ENCODE measurements at places on chromosomes 2 and 18. TPM values are rescaled to one million over a fixed set of nuclear protein-coding genes. Genes with fewer than 3 reads are reported as not detected.

- DNase-seq: peak; percentile 92
Measured at GRCh38 chr2:113219889-113220641, 46.3 kb downstream of the PSD4 start.

CABLES1 gene
- 4.5 TPM for polyA plus RNA-seq

GRCh38 chr18:46577546-46577945 lies 79.5 kb downstream of the LOXHD1 start:
- no peak for DNase-seq

ITGA6 gene
- polyA plus RNA-seq: 25.7 TPM

BABAM2 gene
- 54.0 TPM for polyA plus RNA-seq

RTP5 gene
- not detected for polyA plus RNA-seq

DNA sequence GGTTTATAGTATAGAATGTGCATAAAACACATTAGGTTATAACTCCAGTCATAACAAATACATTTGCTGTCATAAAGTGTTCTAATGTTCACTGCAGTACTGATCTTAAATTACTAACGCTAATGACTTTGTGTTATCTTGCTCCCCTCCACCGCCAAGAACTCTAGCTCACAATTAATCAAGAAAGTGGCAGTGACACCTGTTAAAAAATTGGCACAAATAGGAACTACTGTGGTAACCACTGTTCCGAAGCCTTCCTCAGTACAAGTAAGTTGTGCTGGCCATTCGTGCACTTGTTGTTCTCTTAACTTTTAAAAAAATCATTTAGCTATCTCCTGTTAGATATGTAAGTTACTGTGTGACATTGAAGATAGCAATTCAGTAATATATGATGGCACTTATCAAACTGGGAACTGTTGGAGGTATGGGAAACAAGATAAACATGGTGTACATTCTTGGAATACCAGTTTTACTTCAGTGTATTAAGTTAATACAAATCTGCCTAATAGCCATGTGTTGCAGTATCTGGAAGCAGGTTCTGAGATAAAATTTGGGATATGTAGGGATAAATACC lies 41.2 kb downstream of the TAF4B start:
- no peak for DNase-seq

GRCh38 chr2:20596973-20597859 lies 53.7 kb downstream of the HS1BP3 start:
- DNase-seq: no peak

DNA sequence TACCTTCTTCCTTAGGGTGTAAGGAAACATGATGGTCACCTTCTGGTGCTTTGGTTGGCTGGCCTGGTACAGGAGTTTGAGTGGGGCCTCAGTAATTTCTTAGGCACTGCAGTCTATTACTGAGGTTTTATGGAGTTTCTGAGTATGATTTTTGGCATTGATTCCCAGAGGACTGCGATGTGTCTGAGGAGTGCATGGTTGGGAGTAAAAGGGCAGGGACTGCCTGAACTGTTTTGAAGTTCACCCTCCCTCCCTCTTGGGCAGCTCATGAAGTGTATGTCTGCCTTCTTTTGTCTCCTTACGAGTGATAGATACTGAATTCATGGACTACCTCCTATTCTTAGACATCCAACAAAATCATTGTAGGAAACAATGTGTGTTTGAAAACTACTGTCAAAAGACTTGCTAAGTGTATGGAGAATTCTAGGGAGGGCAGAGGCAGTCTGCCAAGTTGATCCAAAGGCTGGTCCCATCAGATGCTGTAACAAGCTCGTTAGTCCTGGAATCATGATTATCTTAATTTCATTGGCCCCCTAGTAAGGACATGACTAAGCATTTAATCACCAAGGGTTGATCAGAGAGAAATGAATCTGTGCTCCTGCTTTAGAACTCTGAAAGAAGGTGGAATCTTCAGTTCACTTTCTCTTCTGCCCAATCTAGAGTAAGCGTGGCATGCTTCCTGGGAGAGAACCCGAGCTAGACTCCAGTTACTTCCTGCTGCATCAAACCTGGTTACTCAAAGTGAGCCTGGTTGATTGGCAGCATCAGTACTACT lies 26.5 kb downstream of the LYPD6B start:
- no peak for DNase-seq

SOX11 gene
- not detected for polyA plus RNA-seq

- DNase-seq: no peak
Measured at GRCh38 chr2:124476291-124476690, 451.2 kb downstream of the CNTNAP5 start.

- no peak for DNase-seq
Measured at GRCh38 chr18:36532394-36532793, 234.9 kb downstream of the FHOD3 start.

GRCh38 chr2:140359056-140359771 lies 1579.0 kb upstream of the NXPH2 start:
- no peak for DNase-seq

DNA sequence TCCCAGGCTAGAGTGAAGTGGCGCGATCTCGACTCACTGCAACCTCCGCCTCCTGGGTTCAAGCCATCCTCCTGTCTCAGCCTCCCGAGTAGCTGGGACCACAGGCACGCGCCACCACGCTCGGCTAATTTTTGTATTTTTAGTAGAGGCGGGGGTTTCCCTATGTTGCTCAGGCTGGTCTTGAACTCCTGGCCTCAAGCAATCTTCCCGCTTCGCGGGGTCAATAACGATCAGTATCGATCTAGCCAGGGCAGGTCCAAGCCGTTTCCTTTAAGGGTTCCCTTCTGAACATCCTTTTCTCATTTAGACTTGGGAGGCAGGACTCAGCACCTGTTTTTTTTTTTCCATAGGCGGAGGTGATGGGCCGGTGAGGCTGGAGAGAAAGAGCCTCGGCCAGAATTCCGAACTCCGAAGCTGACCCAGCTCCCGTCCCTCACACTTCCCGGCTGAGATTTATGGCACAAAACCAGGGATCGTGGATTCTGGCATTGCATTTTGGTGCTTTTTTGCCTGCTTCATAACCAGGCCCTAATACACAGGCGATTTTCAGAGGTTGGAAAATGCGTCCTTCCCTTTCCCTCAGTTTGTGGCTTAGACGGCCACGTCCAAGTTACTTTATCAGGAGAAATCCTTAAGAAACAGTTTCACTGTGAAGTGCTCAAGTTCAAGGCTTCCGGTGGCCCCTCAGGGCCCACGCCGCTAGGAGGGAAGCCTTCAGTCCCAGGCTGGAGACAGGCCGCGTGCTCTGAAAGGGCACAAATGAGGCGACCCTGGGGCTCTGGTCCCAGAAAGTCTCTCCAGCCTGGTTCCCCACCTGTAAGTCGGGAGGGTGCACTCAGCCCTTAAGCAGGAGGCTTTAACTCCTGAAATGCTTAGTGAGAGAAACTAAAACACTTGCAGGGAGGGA lies 998 bp upstream of the SLC66A3 start:
- DNase-seq: no peak

DNA sequence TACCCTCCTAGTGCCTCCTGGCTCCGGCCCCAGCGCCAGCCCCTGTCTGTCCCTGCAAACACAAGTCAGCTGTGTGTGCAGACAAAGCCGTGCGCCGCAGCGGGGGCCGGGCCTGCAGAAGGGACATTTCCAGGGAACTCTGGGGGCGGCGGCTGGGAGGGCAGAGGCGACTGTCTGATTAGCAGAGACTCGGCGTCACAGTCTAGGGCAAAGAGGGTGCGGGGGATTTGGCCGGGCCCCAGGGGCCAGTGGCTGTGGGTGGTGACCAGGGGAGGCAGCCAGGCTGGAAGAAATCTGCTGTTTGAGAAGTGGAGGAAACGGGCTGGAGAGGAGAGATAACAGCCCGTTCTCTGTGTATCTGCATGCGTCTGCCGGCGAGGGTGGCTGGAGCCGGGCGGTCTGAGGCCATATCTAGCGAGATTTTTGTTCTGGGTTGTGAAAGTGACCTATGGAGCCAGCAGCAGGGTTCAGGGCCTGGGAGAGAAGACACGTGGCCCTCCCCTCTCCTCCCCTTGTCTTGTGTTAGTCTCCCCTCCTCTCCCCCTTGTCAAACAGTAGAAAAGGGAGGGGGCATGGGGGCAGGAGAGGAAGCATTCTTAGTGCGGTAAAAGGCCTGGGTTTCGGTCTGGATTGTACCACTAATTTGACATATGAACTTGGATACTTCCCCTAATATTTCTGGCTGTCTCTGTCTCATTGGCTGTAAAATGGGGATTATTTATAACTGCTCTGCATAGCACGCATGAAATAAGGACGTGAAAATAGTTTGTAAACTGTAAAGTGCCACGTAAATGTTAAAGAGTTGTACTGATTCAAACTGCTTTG lies 169.4 kb downstream of the SMAD7 start:
- no peak for DNase-seq

MEP1B gene
- polyA plus RNA-seq: not detected

DNA sequence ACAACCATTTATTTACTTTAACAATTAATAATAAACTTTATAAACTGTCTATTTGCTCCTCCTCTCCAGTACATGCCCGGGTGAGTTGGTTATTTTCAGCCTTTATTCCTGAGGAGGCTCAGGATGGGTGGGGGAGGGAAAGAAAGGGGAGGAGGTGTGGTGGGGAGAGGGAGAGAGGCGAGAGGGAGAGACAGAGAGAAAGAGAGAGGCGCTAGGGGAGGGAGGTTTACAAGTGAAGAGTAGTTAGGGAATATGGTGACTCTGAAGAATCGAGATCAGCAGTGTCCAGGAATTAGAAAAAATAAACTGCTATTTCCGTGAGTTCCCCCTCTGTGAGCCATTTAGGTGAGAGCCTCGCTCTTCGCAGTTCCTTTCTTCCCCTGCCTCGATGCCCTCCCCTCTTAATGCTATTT lies 138.9 kb downstream of the MEIS1 start:
- DNase-seq: no peak

- DNase-seq: no peak
Measured at GRCh38 chr2:69957965-69958364, 3.5 kb downstream of the ASPRV1 start.

DNA sequence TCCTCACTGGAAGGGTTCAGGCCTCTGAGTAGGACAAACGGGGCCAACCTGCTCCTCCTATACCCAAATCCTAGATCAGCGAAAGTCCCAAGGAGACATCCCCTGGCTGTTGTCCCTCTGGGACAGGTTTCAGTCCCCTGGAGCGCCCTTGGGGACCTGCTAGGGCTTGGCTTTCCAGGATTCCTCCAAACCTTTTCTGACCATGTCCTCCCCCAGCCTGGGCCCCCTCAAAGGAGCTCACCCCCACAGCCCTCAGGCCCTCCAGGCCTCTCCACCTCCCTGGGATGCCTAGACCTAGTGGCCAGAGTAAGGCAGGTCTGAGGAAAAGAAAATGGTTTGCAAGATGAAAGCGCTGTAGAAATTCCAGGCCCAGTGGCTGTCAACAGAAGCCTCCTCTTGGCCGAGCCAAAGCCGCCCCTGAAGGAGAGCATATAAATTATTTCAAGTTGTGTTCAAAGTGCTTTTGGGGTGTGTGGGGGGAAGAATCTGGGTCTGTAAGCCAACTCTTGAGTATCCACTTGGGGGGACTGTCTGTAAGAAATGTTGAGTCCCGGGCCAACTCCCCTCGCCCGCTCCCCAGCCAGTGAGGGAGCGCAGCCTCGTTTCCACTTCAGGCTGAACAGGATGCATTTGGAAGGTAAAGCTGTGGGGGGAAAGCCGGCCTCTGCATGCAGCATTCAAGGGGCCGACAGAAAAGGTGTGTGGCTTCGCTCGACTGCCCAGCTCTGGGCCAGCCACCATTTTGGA lies 158.6 kb downstream of the DYSF start:
- no peak for DNase-seq

- no peak for DNase-seq
Measured at GRCh38 chr2:200620606-200621390, 35.0 kb downstream of the AOX1 start.

DNA sequence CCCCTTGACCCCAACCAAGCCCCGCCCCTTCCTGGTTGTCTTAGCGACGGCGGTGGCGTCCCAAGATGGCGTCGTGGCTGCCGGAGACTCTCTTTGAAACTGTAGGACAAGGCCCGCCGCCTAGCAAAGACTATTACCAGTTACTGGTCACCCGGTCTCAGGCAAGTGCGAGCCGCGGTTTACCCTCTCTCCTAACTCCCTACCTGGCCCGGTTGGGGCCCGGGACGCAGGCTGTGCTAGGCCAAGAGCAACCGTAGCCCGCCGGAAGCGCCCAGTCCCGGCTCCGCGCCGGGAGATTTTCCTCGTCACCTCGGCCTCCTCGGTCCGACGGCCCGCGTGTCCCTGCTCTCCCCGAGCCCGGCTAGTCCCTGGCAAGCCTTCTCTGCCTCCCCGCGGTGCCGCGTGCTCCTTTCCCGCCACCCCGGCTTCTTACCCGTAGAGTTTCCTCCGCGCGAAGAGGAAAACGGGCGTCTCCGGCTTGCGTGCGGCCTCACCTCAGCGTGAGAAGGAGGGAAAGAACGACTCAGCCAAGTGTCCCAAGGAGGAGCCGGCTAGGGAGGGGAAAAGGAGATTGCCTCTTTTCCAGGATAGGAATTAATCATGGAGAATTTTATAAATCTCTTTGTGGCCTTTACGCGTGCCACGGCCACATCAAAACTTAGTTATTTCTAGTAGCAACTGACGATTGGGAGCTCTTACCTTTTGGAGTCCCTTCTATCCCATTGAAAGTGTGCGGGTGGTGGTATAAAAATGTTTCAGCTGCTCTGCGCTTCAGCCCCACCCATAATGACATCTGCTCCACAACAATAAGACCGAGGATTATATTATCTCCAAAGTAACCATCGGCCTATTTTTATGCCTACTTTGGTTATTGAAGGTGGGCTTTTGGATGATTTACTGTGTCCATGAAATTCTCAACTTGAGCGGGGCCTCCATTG lies at the start of gene FBXO36:
FBXO36 (plus strand) TSS at position 55 of the 938 bp plus-strand sequence; CDS start at position 66, 11 bp downstream.
- DNase-seq: peak; percentile 37

GRCh38 chr18:34222307-34223163 lies 2.2 kb downstream of the NOL4 start:
- no peak for DNase-seq

VWC2L gene
- polyA plus RNA-seq: not detected

PFN4 gene
- polyA plus RNA-seq: 1.6 TPM

GRCh38 chr2:224309176-224309575 lies 92.7 kb downstream of the FAM124B start:
- no peak for DNase-seq

DNA sequence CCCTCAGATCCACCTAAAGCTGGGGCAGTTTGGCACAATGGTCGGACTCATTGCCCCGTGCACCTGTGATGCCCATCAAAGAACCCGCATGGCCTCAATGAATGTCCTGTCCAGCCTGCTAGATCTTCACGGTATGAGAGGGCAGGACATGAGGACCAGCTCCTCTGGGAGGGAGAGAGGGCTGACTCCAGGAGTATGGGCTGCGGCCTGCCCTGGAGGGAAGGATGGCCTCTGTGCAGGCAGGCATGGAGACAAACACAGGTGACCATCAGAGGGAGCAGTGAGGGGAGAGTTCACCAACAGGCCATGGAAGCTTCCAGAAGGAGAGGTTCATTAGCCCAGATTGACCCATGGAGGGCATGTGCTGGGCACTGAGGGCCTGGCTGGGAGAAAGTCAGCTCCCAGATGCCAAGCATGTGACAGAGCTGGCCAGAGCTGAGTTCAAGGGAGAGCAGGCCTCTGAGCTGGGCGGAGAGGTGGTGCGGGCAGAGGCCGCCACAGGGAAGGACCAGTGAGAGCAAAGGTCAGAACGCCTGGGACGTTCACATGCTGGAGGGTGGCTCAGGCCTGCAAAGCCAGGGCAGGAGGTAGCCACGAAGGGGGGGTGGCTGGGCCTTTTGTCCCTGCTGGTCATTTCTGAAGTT lies 36.2 kb downstream of the HJURP start:
- DNase-seq: no peak
